ENCODE measurements at places on chromosomes 6 and 20. TPM values are rescaled to one million over a fixed set of nuclear protein-coding genes. Genes with fewer than 3 reads are reported as not detected.

- no peak overlapping the region for H3K27ac ChIP-seq
- no peak for DNase-seq
- peaks cover 6% of the 10 kb centered on the region for H3K27me3 ChIP-seq
- H3K4me1 ChIP-seq: no peaks in the 10 kb centered on the region
- H3K4me3 ChIP-seq: no peak overlapping the region
- no peaks in the 10 kb centered on the region for H3K36me3 ChIP-seq
These were observed 20.0 kb upstream of the CDH22 start for GRCh38 chr20:46328200-46328882.

- no peaks in the 10 kb centered on the region for H3K4me1 ChIP-seq
- H3K4me3 ChIP-seq: no peak overlapping the region
- no peak overlapping the region for H3K27ac ChIP-seq
- H3K27me3 ChIP-seq: no peaks in the 10 kb centered on the region
These were observed 17.7 kb downstream of the FAM83B start for GRCh38 chr6:54864272-54864671.

DNA sequence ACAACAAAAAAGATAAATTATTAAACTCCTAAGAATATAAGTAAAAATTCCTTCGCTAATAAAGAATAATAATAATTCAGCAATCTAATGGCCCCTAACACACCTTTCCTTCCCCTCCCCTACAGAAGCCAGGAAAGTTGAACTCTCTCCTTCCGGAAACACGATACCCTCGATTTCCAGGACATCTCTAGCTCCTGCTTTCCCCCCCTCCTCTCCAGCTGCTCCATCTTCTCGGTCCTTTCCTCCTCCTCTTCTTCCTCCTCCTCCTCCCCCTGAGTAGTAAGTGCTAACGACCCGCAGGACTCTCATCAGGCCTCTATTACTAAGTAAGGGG is 603 bp downstream of the TASP1 start:
- H3K4me1 ChIP-seq: no peaks in the 10 kb centered on the region
- H3K27me3 ChIP-seq: no peaks in the 10 kb centered on the region
- H3K4me3 ChIP-seq: peak overlapping the region; percentile 90
- no peak for DNase-seq

DNA sequence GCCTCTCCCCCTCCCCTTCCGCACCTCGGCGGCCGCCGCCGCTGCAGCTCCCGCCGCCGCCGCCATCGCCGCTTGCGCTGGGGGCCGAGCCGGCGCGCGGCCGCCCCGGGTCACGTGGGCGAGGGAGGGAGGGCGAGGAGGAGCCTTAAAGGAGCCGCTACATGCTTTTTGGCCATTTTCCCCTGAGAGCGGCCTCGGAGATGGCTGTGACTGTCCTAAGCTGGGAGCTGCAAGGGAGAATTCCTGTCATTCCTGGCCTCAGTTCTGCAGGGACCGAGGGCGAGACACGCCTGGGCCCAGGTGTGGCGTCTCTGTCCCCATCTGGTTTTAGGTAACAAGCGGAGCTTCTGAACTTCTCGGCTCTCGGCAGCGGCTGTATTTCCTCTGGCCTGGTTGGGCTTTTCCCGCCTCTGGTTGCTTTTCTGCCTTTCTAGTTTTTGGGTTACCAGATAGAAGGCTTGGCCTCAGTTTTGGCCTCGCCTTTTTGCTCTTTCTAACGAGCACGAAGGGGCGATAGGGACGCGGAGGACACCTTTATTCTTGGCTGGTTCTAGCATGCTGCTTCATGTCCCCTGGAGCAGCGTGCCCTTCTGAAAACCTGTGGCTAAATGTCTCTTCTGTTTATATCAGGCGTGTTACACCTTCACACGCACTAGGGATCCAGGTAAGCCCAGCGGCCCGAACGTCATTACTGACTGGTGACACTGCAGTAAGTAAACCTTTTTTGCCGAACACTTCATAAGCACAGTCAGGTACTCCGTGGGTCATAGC is at the start of gene EHMT2:
TSS of gene EHMT2 (minus strand) at position 87 of the 771 bp plus-strand sequence. CDS start at position 66, 21 bp downstream.
- H3K27ac ChIP-seq: peak within 1 kb of the TSS; percentile 70
- peaks cover 7% of the 10 kb centered on the region for H3K36me3 ChIP-seq
- no peaks in the 10 kb centered on the region for H3K27me3 ChIP-seq
- peaks cover 18% of the 10 kb centered on the region for H3K4me1 ChIP-seq

GRCh38 chr6:87919416-87919815 is 128.2 kb upstream of the SPACA1 start:
- H3K4me1 ChIP-seq: peaks cover 43% of the 10 kb centered on the region
- H3K36me3 ChIP-seq: no peaks in the 10 kb centered on the region
- H3K4me3 ChIP-seq: no peak overlapping the region
- H3K27ac ChIP-seq: no peak overlapping the region

DNA sequence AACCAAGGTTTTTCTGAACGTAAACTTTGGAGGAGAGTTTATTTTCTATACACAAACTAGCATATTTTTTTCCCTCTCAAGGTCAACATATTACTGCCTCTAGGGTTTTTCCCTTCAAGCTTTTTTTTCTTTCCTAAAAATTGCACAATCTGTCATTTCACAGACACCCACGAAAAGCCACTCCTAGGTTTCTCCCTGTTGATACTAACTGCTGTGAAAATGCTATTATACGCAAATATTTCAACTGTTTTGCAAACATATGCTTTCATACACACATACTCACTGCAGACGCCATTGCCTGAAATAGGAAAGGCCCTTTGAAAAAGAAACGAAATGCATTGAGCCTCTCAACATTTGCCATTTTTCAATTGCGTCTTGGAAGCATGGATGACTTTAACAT is 333.0 kb downstream of the CD83 start:
- no peak overlapping the region for H3K27ac ChIP-seq
- H3K4me1 ChIP-seq: no peaks in the 10 kb centered on the region
- no peaks in the 10 kb centered on the region for H3K36me3 ChIP-seq

GRCh38 chr20:60294632-60295031 is 336.4 kb downstream of the CDH26 start:
- no peaks in the 10 kb centered on the region for H3K4me1 ChIP-seq
- no peaks in the 10 kb centered on the region for H3K27me3 ChIP-seq
- no peak overlapping the region for H3K4me3 ChIP-seq
- no peaks in the 10 kb centered on the region for H3K36me3 ChIP-seq
- no peak for DNase-seq

- H3K36me3 ChIP-seq: no peaks in the 10 kb centered on the region
- no peaks in the 10 kb centered on the region for H3K4me1 ChIP-seq
- no peak overlapping the region for H3K4me3 ChIP-seq
- H3K27ac ChIP-seq: no peak overlapping the region
These were observed 223.7 kb downstream of the NKAIN2 start for GRCh38 chr6:124027392-124027791.

DNA sequence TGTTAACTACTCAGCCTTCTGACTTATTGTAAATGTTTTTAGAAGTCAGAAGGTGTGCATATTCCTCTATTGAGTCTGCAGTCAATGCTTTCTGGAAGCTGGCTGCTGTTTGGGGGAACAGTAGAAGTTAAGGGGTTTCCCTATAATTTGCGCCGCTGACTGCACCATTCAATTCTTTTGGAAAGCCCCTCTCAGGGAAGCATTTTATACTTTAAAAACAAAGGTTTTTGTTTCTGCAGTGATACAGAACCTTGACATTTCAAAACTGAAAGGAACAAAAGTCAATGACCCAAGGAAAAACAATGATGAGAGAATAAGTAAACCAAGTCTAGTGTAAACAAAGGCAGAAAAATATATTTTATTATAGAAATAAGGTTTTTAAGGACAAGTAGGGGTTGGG is 120.8 kb upstream of the TNFAIP3 start:
- H3K4me1 ChIP-seq: peaks cover 36% of the 10 kb centered on the region
- H3K36me3 ChIP-seq: no peaks in the 10 kb centered on the region
- no peaks in the 10 kb centered on the region for H3K27me3 ChIP-seq
- no peak overlapping the region for H3K4me3 ChIP-seq
- DNase-seq: no peak
- H3K27ac ChIP-seq: peak overlapping the region; percentile 27

DNA sequence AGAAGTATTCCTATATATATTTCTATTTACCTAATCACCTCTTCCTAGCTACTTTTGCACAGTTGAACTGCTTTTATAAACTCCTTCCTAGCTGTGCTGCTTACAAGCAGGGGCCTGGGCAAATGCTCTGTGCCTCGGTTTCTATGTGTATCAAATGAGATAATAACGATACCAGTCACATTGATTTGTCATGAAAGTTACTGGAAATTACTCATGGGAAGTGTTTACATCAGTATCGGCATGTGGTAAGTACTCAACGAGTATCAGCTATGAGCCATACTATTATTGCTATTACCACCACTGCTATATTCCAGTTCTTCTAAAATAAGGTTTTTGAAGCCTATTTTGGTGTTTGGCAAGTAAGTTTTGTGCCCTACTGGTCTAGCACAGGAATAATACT is 4.9 kb downstream of the LAMA4 start:
- peaks cover 7% of the 10 kb centered on the region for H3K27me3 ChIP-seq
- no peaks in the 10 kb centered on the region for H3K4me1 ChIP-seq
- no peak overlapping the region for H3K27ac ChIP-seq
- no peak for DNase-seq
- H3K36me3 ChIP-seq: no peaks in the 10 kb centered on the region

GRCh38 chr6:128521282-128521632 is 858 bp upstream of the PTPRK start:
- peaks cover 29% of the 10 kb centered on the region for H3K27me3 ChIP-seq
- no peak overlapping the region for H3K4me3 ChIP-seq
- no peak for DNase-seq
- H3K4me1 ChIP-seq: peaks cover 5% of the 10 kb centered on the region
- no peaks in the 10 kb centered on the region for H3K36me3 ChIP-seq
- H3K27ac ChIP-seq: no peak overlapping the region

DNA sequence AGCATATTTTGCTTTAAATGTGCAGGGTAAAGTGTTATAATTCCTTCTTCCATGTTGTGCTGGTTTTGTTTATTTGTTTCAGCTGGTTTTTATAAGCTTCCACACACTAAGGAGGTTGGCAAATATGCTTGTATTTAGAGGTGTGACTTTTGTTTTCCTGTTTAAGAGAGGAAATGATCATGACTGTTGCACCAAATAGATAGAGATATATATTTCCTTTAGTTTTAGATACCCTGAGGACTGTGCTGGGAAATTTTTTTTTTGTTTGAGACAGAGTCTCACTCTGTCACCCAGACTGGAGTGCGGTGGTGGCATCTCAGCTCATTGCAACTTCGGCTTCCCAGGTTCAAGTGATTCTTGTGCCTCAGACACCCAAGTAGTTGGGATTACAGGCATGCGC is 5.8 kb downstream of the TBPL1 start:
- no peak overlapping the region for H3K27ac ChIP-seq
- DNase-seq: no peak
- H3K4me3 ChIP-seq: no peak overlapping the region
- peaks cover 11% of the 10 kb centered on the region for H3K4me1 ChIP-seq
- H3K27me3 ChIP-seq: no peaks in the 10 kb centered on the region
- H3K36me3 ChIP-seq: no peaks in the 10 kb centered on the region

DNA sequence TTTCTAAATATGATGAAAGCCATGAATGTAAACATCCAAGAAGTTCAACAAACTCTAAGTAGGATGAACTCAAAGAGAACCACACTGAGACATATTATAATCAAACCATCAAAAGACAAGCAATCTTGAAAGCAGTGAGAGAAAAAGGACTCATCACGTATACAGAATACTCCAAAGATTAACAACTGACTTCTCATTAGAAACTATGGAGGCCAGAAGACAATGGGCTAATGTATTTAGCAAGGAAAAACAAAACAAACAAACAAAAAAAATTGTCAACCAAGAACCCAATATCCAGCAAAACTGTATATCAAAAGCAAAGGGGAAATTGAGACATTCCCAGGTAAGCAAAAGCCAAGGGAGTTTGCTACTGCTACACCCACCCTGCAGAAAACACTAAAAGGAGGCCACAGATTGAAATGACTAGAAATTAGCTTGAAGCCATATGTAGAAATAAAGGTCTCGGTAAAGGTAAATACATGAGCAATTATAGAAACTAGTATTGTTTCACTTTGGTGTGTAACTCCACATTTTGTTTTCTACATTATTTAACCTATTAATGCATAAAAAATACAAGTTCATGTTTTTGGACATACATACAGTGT is 301.1 kb upstream of the QKI start:
- H3K27me3 ChIP-seq: no peaks in the 10 kb centered on the region
- H3K36me3 ChIP-seq: no peaks in the 10 kb centered on the region
- H3K4me3 ChIP-seq: no peak overlapping the region

GRCh38 chr6:71855406-71855805 is 30.9 kb upstream of the RIMS1 start:
- H3K4me1 ChIP-seq: no peaks in the 10 kb centered on the region
- no peak overlapping the region for H3K27ac ChIP-seq
- H3K36me3 ChIP-seq: no peaks in the 10 kb centered on the region
- DNase-seq: no peak
- H3K4me3 ChIP-seq: no peak overlapping the region

- peaks cover 3% of the 10 kb centered on the region for H3K4me1 ChIP-seq
- peaks cover 4% of the 10 kb centered on the region for H3K27me3 ChIP-seq
- no peak overlapping the region for H3K4me3 ChIP-seq
- no peak for DNase-seq
- no peak overlapping the region for H3K27ac ChIP-seq
- no peaks in the 10 kb centered on the region for H3K36me3 ChIP-seq
These were observed 68.5 kb downstream of the FAM229B start for GRCh38 chr6:112155886-112156285.

- DNase-seq: no peak
- no peak overlapping the region for H3K27ac ChIP-seq
- no peak overlapping the region for H3K4me3 ChIP-seq
These were observed 102.6 kb downstream of the IBTK start for GRCh38 chr6:82144852-82145340.

GRCh38 chr6:149657441-149657840 is 8.9 kb upstream of the KATNA1 start:
- no peak overlapping the region for H3K27ac ChIP-seq
- peaks cover 14% of the 10 kb centered on the region for H3K36me3 ChIP-seq
- H3K4me3 ChIP-seq: no peak overlapping the region
- no peaks in the 10 kb centered on the region for H3K27me3 ChIP-seq
- no peak for DNase-seq
- no peaks in the 10 kb centered on the region for H3K4me1 ChIP-seq

DNA sequence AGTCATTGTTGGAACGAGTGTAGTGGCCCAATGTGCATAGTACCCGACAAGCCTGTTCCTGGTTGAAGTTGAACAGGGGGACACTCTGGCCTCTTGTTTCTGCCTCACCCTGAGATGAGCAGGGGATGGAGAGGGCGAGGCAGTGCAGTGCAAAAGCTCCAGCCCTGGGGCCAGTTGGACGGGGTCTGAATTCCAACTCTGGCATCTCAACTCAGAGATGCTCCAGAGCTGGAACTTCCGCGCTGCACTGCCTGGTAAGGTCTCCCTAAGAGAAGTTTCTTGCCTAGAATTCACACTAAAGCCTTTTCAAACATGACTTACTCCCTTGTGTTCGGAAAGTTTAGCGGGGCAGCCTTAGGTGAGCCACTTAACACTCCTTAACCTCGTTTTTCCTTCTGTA is 72.3 kb upstream of the SLC22A1 start:
- H3K36me3 ChIP-seq: peaks cover 59% of the 10 kb centered on the region
- H3K27ac ChIP-seq: no peak overlapping the region
- no peaks in the 10 kb centered on the region for H3K4me1 ChIP-seq
- H3K4me3 ChIP-seq: no peak overlapping the region
- no peak for DNase-seq

- DNase-seq: no peak
- no peak overlapping the region for H3K27ac ChIP-seq
- no peak overlapping the region for H3K4me3 ChIP-seq
- H3K27me3 ChIP-seq: no peaks in the 10 kb centered on the region
These were observed 357.4 kb downstream of the CDH4 start for GRCh38 chr20:61609461-61609860.

The TIAM2 gene
- 2.5 TPM for total RNA-seq

The THBS2 gene
- total RNA-seq: 0.10 TPM

The RAB32 gene
- not detected for total RNA-seq

The CENPW gene
- total RNA-seq: 78.9 TPM

The GJA1 gene
- 0.45 TPM for total RNA-seq

The CMTR1 gene
- 56.6 TPM for total RNA-seq

The SRMS gene
- total RNA-seq: not detected
